ENCODE measurements at places on chromosomes 12 and 14. TPM values are rescaled to one million over a fixed set of nuclear protein-coding genes. Genes with fewer than 3 reads are reported as not detected.

SLC8A3 gene
- total RNA-seq = not detected

NIN gene
- 30.1 TPM for total RNA-seq

CCDC177 gene
- not detected for total RNA-seq

NTN4 gene
- total RNA-seq = 19.6 TPM

TMEM63C gene
- total RNA-seq = under 0.01 TPM

SMIM41 gene
- total RNA-seq = 0.24 TPM

CISTR gene
- not detected for total RNA-seq

KERA gene
- not detected for total RNA-seq

KLHL33 gene
- 0.32 TPM for total RNA-seq

CNTN1 gene
- total RNA-seq = 6.7 TPM

CERS5 gene
- total RNA-seq = 31.0 TPM

MYL2 gene
- not detected for total RNA-seq

KRT74 gene
- total RNA-seq = not detected

LIN52 gene
- 9.4 TPM for total RNA-seq

KRT75 gene
- total RNA-seq = not detected

PTPRQ gene
- 2.2 TPM for total RNA-seq

MYRFL gene
- total RNA-seq = not detected

HHIPL1 gene
- total RNA-seq = 17.9 TPM

TAS2R10 gene
- total RNA-seq = 1.8 TPM

GDF3 gene
- not detected for total RNA-seq

C12orf54 gene
- not detected for total RNA-seq

M6PR gene
- total RNA-seq = 87.3 TPM

TRAFD1 gene
- total RNA-seq = 49.0 TPM

SYNDIG1L gene
- total RNA-seq = not detected

GPRC5A gene
- 0.32 TPM for total RNA-seq

DPPA3 gene
- not detected for total RNA-seq

P2RX7 gene
- 2.4 TPM for total RNA-seq

CLEC1A gene
- total RNA-seq = 0.85 TPM
